ENCODE measurements at places on chromosomes 12 and 14. TPM values are rescaled to one million over a fixed set of nuclear protein-coding genes. Genes with fewer than 3 reads are reported as not detected.

DNA sequence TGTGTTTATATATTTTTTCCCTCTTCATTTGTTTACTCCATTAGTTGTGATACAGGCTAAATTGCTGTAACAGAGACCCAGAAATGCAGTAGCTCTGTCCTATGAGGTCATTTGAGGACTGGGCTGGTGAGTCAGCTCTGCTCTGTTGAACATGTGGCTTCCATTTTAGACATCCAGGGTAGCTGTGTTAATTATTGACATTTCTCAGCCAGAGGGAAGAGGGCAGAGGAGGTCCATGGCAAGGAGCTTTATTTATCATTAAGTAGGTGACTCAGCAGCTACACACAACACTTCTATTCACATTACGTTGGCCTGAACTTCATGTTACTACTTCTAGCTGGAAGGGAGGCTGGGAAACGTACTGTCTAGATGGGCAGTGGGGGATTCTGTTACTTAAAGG, 85.4 kb downstream of the PTCSC3 start:
- H3K4me3 ChIP-seq = no peak overlapping the region
- no peaks in the 10 kb centered on the region for H3K4me1 ChIP-seq
- H3K27ac ChIP-seq = peak overlapping the region; percentile 5

- H3K4me3 ChIP-seq = no peak overlapping the region
- peaks cover 2% of the 10 kb centered on the region for H3K4me1 ChIP-seq
- DNase-seq = no peak
- no peak overlapping the region for H3K27ac ChIP-seq
- no peaks in the 10 kb centered on the region for H3K36me3 ChIP-seq
- no peaks in the 10 kb centered on the region for H3K27me3 ChIP-seq
Observed at GRCh38 chr14:95196268-95196667, 38.9 kb upstream of the DICER1 start.

DNA sequence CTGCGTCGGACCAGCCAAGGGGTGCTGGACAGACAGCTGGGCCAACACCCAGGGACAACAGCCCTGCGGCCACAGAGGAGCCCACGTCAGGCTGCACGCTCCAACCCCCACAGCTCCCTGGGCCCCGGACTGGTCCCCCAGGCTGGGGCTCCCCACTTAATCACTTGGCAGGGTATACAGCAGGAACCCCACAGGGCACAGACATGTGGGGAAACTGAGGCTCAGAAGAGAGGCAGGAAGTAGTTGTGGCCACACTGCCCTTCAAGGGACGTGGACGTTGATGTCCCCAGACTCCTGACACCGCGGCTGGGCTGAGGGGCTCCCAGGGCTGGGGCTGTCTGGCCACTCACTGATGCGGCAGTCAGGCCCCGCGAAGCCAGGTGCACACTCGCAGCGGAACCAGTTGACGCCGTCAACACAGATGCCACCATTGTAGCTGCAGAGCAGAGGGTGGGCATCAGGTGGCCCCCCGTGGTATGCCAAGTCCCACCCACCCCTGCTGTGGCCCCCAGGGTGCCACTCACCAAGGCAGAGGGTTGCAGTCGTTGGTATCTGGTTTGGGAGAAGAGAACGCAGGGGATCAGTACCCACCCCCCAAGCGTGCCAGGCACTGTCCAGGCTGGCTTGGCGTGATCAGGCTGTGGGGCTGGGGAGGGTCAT, 21.5 kb downstream of the JAG2 start:
- H3K4me3 ChIP-seq = no peak overlapping the region
- H3K4me1 ChIP-seq = no peaks in the 10 kb centered on the region
- H3K27ac ChIP-seq = no peak overlapping the region
- DNase-seq = no peak

GRCh38 chr14:70097576-70098249, 91.0 kb downstream of the SLC8A3 start:
- H3K4me3 ChIP-seq = no peak overlapping the region
- H3K27ac ChIP-seq = no peak overlapping the region
- H3K36me3 ChIP-seq = no peaks in the 10 kb centered on the region
- peak; percentile 17 for DNase-seq
- H3K27me3 ChIP-seq = no peaks in the 10 kb centered on the region
- no peaks in the 10 kb centered on the region for H3K4me1 ChIP-seq

DNA sequence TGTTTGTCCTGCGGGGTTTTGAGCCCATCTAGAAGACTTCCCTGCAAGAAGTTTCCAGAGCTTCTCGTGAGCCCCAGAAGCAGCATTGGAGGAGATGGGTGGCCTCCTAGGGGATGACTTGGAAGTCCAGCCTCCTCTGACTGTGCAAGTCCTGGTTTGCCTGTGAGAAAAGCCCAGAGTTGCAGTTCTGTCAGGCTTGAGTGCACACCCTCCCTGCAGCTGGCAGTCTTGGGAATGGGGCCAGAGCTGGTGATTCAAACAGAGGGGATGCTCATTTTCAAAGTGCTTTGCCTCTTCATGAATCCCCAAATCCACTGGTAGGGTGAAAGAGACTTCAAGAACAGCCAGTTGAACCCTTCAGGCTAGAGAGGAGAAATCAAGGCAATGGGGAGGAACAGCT, 3.9 kb upstream of the PPP1R1A start:
- no peaks in the 10 kb centered on the region for H3K4me1 ChIP-seq
- peak; percentile 79 for DNase-seq
- H3K27ac ChIP-seq = peak overlapping the region; percentile 41

GRCh38 chr12:108875682-108876361, 4.1 kb upstream of the DAO start:
- H3K36me3 ChIP-seq = no peaks in the 10 kb centered on the region
- no peak for DNase-seq
- no peak overlapping the region for H3K4me3 ChIP-seq

GRCh38 chr14:58646479-58646878, 8.7 kb downstream of the DACT1 start:
- DNase-seq = no peak
- no peaks in the 10 kb centered on the region for H3K27me3 ChIP-seq
- H3K4me3 ChIP-seq = no peak overlapping the region

GRCh38 chr12:26091822-26092221, 33.0 kb downstream of the BHLHE41 start:
- DNase-seq = no peak
- no peak overlapping the region for H3K4me3 ChIP-seq
- no peaks in the 10 kb centered on the region for H3K27me3 ChIP-seq
- no peak overlapping the region for H3K27ac ChIP-seq

DNA sequence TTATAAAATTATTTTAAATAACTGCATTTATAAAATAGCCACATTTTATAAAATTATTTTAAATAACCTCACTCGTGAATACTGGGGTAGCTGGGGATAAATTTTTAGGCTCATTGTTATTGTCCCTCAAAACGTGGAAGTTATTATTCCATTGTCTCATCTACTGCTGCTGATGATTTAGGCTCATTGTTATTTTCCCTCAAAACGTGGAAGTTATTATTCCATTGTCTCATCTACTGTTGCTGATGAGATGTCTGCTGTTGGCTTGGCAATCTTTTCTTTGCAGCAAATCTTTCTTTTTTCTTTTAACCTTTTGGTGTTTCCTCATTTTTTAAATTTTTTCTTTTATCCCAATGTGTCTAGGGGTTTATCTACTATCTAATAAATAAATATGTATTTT, 182.6 kb upstream of the PZP start:
- no peak for DNase-seq
- H3K4me3 ChIP-seq = no peak overlapping the region
- no peaks in the 10 kb centered on the region for H3K4me1 ChIP-seq
- H3K27ac ChIP-seq = no peak overlapping the region
- H3K27me3 ChIP-seq = no peaks in the 10 kb centered on the region

GRCh38 chr14:86799244-86799647, 1193.7 kb downstream of the GALC start:
- no peaks in the 10 kb centered on the region for H3K36me3 ChIP-seq
- no peaks in the 10 kb centered on the region for H3K27me3 ChIP-seq
- no peak for DNase-seq
- no peaks in the 10 kb centered on the region for H3K4me1 ChIP-seq
- H3K4me3 ChIP-seq = no peak overlapping the region
- H3K27ac ChIP-seq = no peak overlapping the region

ANKRD33 gene
- total RNA-seq = not detected

CCDC196 gene
- not detected for total RNA-seq

ACSS3 gene
- total RNA-seq = 21.2 TPM

HCAR1 gene
- total RNA-seq = 0.72 TPM

CNTN1 gene
- total RNA-seq = 9.9 TPM

AHSA1 gene
- total RNA-seq = 92.0 TPM

PNP gene
- 80.7 TPM for total RNA-seq

CCDC38 gene
- 0.31 TPM for total RNA-seq

KLRC3 gene
- total RNA-seq = 0.72 TPM

ACOT4 gene
- 3.1 TPM for total RNA-seq

Data from kidney (tissue), 22 donors.